ENCODE measurements at places on chromosomes 3 and 15.

DNA sequence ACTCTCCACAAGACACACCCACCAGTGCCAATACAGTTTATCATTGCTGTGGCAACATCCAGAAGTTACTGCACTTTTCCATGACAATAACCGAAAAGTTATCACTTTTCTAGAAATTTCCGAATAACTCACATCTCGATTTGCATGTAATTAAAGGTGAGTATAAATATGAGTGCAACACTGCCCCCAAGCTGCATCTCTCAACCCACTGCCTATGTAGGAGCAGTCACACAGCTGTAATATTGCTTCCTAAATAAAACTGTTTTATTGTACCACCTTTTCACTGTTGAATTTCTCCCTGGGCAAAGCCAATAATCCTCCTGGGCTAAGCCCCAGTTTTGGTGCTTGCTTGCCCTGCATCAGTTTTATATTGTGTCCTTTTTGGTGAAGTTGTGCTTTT is 601.0 kb upstream of the EPHA6 start:
- no peak for DNase-seq

DNA sequence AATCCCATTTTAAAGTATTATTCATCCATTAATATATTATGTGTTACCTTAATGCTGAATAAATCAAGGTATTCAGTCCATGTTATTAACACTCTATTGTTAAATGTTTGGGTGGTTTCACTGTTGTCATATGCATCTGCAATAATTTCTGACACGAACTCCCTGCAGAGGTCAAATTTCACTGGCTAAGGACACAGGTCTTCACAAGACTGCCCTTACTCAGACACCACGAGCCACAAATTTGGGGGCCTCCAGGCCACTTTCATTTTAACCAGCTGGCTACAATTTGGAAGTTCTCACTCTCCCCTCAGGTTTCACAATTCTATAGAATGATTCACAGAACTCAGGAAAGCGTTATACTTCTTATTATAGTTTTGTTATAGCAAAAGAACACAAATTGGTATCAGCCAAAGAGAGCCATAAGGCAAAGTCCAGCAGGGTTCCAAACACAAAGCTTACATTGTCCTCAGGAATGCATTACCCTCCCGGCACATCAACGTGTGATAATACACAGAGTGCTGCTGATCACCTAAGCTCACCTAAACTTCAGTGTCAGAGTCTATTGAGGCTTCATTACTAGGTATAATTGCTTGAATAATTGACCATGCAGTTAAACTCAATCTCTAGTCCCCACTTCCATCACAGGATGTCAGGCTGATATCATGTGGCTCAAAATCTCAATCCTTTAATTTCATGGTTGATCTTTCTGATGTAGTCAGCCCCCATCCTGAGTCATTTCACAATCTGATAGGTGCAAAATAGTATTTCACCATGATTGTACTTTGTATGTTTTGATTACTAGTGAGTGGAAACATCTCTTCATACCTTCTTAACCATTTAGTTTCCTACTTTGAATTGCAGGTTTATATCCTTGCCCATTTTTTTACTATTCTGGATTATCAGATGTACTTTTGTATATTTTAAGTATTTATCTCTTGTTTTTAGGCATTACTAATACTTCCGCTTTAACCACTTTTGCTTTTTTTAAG is 441.4 kb upstream of the AGTR1 start:
- DNase-seq: no peak

DNA sequence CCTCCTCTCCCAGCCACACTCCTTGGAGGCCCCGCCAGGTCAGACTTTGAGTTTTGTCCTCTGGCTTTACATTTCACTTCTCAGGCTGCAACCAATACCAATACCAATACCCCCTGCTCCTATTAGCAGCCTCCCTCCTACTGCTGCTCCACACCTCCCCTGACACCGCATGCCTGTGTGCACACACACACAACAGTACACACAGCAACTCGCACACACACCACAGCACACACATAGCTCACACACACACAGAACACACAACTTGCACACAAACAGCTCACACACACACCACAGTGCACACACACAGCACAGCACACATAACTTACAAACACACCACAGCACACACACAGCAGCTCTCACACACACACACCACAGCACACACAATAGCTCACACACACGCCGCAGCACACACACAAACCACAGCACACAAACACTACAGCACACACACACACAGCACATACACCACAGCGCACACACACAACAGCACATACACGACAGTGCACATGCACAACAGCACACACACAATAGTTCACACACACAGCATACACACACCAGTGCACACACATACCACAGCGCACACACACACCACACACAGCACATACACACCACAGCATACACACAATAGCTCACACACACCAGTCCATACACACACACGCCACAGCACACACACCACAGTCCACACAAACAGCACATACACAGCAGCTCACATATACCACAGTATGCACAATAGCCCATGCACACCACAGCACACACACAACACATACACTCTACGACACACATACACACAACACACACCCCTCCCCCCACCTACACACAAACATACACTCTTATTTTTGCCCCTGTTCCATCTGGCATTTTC is 204.7 kb downstream of the UACA start:
- no peak for DNase-seq

DNA sequence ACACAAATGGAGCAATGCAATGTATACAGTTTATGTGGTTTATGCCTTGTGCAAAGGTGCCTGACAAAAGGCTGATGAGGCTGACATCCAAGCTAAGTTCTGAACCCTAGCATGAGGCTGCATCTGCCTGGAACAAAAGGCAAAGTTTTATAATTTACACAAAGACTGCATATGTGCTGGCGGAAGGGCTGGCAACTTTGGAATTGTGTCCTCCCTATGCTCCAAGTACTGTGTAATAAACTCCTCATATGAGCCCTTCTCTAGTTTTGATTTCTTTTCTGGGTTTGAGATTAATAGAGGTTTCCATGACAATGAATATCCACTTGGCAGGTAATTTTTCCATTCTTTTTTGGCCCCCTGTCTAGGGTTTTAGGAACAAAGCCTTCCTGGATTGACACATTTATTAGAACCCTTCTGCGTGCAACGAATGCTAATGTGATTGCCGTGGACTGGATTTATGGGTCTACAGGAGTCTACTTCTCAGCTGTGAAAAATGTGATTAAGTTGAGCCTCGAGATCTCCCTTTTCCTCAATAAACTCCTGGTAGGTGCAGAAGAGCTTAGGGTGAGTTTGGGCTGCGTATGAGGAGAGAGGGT is 10.8 kb downstream of the PLA1A start:
- no peak for DNase-seq

DNA sequence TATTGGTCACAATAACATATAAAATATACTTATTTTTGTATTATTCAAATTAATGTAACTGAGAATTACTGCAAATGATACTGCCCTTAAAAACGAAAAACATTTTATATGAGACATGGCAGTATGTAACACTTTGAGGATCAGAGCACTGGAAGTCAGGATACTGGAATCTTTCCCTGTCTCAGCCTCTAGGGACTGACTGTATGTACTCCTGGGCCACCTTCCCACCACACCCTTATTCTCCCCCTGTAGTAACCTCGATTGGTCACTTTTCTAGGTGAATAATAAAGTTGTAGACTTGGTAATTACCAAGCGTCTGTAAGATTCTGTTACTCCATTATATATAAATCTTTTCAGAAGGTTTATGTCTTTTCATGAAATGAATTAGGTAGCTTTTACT is 43.0 kb downstream of the LRRC49 start:
- DNase-seq: no peak

DNA sequence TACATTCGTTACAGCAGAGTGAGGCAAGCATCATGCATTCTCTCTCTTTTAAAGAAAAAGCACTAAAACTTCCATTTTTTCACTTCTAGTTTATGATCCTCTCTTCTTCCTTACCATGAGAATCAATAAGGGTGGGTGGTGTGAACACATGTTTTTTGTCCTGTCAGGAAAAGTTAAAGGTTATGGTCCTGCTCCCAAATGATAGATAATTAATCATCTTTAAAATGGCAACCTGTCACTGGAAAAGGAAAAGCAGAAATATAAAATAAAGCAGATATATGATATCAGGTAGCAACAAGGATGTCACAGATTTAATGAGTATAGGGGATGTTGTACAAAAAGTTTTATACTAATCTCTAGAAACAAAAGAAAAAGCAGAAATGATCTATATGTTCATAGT is 56.4 kb upstream of the PHLDB2 start:
- DNase-seq: no peak

DNA sequence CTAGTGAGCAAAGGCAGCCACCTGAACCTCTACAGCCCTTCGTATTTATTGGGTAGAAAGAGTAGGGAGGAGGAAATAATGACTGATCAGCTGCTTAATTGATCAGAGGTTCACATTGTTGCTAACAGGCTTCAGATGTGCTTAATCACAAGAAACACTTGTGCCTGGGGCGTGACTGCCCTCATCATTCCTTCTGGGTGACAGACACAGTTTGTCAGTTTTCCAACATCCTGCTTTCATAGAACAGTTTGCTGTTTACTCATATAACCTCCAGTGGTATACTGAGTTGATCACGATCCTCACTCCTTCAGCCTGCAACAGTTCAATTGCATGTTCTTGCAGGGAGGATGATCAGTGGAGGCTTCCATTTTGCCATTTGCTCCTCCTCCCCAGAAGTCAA is 13.6 kb upstream of the CASR start:
- DNase-seq: no peak

- no peak for DNase-seq
These were observed 116.7 kb downstream of the NR1I2 start for GRCh38 chr3:119898478-119899191.

- DNase-seq: no peak
These were observed 50.3 kb downstream of the EXD1 start for GRCh38 chr15:41180206-41180789.

DNA sequence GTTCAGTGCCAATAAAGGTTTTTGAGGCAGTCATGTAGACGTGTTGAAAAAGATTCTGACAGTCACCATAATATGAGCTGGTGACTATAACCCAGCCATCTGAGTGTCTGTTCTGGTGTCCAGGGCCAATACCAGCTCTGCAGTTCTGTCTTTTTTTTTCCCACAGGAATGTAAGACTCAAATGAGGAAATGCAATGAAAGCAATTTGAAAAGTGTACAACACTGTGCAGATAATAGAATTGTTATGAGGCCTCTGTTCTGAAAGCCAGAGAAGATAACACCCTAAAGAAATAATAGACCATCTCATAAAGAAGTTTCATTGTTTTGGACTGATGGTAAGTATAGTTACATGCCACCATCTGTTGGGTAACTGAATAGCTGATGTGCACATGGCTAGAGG is 57.1 kb downstream of the CLDN1 start:
- no peak for DNase-seq

- no peak for DNase-seq
These were observed 29.7 kb upstream of the KLF13 start for GRCh38 chr15:31296646-31297574.

- no peak for DNase-seq
These were observed 121.6 kb downstream of the OPA1 start for GRCh38 chr3:193714523-193715137.

GRCh38 chr3:107217172-107217571 is 160.1 kb upstream of the CCDC54 start:
- DNase-seq: no peak

DNA sequence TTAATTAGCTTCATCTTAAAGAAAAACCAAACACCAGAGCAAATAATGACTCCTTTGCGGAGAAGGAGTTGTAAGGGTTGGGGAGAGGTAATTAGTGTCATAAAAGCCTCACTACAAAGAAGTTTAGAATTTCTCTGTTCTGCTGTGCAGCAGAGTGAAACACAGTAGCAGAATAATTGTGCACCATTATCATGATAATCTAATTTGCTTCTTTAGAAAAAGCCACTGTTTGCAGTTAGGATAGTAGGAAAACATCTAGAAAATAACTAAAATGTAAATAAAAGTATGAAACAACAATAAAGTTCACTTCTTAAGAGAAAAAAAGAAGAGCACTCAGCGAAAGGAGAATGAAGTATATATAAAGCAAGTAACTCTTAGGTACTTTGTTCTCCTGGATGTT is 5.5 kb downstream of the SHOX2 start:
- DNase-seq: no peak

GRCh38 chr3:45553469-45553974 is 41.0 kb upstream of the LIMD1 start:
- no peak for DNase-seq

GRCh38 chr15:68335251-68335650 is 57.7 kb downstream of the FEM1B start:
- no peak for DNase-seq

GRCh38 chr3:72448375-72448823 is 399.8 kb downstream of the SHQ1 start:
- DNase-seq: no peak

DNA sequence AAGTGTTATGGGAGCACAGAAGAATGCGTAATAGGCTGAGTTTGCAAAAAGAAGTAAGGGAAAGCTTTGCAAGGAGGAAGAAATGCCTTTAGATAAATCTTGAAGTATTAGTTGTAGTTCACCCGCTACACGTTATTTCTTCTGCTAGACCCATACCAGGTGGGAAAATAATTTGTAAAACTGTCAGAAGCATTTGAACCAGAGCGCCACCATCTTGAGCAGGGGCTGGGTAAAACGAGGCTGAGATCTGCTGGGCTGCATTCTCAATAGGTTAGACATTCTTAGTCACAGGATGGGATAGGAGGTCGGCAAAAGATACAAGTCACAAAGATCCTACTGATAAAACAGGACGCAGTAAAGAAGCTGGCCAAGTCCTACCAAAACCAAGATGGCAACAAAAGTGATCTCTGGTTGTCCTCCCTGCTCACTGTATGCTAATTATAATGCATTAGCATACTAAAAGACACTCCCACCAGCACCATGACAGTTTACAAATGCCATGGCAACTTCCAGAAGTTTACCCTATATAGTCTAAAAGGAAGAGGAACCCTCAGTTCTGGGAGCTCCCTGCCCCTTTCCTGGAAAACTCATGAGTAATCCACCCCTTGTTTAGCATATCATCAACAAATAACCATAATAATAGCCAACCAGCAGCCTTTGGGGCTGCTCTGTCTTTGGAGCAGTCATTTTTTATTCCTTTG is 50.0 kb upstream of the ZNF280D start:
- DNase-seq: no peak

GRCh38 chr3:12598890-12599289 is 42.0 kb downstream of the MKRN2 start:
- DNase-seq: no peak

GRCh38 chr3:16533928-16534574 is 20.6 kb upstream of the RFTN1 start:
- DNase-seq: no peak

Data from stimulated activated CD4-positive, alpha-beta T cell treated with anti-CD3 and anti-CD28 coated beads, Interleukin-12 subunit alpha, Interleukin-12 subunit beta, amount 100 ng/mL, for 48 hours (primary cell).